ENCODE measurements at places on chromosomes 12 and 14.

GRCh38 chr14:95182379-95182778 is 25.1 kb upstream of the DICER1 start:
- DNase-seq = no peak

GRCh38 chr14:72775923-72776554 is 117.9 kb downstream of the DPF3 start:
- no peak for DNase-seq

GRCh38 chr12:106791531-106791930 is 17.0 kb downstream of the RIC8B start:
- no peak for DNase-seq

DNA sequence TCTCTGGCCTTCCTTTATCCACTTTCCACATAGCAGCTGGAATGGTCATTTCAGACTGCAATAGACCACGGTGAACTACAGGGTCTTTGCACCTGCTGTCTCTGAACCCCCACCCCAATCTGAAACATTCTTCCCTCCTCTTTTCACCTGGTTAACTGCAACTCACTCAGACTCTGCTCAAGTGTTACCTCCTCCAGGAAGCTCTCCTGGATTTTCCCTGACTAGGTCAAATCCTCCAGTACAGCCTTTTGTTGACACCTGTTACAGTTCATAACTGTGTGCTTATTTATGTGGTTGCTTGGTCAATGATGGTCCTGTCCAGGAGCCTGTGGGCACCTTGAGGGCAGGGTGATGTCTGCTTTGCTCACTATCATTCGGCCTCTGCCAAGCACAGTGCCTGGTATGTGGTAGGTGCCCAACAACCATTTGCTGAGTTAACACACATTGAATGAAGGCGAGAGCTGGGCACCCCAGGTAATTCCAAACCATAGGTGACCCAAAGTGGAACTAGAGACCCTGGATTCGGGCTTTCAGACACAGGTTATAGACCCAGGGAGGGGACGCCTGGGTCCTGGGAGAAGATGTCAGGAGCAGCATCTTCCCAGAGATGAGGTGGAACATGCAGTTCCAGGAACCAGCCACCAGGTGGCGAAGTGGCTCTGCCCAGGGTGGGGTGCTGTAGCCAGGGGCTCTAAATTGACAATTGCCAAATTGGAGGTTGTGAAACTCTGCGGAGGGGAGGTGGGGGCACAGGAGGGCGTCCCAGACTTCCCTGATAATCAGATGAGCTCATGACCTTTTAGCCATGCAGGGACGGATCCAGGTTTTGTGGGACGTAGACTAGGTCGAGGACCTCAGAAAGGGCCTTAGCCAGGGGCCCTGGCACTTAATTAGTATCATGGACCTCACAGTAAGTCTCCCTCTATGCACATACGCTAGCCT is 28.1 kb downstream of the TRPV4 start:
- peak; percentile 88 for DNase-seq

DNA sequence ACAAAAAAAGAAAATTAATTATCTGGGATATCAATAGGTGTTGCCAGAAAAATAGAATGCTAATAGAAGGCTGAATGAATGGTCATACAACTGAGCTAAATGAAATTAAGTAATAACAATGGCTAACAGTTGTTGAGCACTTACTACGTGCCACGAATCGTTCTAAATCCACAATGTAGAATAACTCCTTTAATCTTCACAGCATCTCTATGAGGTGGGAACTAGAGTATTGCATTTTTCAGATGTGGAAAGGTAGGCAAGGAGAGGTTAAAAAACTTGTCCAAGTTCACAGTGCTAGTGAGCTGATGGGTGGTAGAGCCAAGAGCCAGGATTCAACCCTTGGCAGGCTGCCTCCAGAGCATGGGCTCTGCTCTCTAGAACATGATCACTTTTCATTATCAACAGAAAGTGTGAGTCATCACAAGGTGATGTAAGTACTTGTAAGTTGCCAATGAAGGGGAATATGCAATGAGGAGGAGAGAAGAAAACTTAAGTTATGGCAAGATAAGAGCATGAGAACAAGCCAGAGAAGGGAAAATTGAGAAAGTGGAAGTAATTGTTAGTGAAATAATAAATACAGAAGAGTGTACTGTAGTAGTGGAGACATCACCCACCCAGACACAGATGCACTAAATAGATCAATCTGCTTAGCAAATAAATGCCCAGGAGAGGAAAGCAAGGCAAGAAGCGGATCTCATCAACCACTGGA is 122.1 kb downstream of the PRKD1 start:
- no peak for DNase-seq

DNA sequence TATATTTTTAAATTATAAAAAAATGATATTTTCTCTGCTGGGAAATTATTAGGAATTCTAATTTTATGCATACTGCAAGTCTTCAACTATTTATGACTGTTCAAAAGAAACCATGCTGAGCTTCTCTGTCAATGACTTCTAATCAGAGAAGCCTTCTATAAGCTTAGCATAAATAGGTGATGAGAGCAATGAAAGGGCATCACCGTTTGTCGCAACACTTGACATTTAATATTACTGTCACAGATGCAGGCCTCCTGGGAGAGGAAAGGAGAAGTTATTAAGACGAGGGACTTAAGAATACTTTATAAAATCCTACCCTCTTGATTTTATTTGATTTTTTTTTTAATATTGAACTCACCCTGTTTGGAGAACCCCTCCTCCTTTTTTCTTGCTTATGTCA is 69.8 kb downstream of the CAPZA3 start:
- no peak for DNase-seq

DNA sequence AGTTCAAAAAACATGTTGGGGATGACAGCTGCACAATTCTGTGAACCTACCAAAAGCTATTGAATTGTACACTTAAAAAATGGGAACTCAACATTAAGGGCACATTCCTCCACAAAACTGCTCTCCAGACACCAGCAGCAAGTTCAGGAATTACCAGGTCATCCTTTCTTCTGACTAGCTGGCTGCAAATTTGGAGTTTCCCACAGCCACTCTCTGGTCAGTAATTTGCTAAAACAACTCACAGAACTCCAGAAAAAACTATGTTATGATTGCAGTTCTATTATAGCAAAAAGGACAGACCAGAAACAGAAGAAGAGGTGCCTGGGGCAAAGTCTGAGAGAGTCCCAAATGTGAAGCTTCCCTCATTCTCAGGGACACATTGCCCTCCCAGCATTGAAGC is 20.1 kb upstream of the PLEKHD1 start:
- no peak for DNase-seq

DNA sequence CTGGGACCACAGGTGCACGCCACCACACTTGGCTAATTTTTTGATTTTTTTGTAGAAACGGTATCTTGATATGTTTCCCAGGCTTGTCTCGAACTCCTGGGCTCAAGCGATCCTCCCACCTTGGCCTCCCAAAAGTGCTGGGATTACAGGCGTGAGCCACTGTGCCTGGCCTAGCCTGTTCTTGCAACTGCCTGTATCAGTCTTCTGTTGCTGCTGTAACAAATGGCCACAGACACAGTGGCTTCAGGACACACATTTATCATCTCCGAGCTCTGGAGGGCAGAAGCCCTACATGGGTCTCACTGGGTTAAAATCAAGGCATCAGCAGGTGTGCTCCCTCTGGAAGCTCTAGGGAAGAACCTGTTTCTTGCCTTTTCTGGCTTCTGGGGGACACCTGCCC is 79.9 kb upstream of the NCOR2 start:
- no peak for DNase-seq

GRCh38 chr14:104110491-104111209 is 25.1 kb downstream of the ASPG start:
- DNase-seq = no peak

DNA sequence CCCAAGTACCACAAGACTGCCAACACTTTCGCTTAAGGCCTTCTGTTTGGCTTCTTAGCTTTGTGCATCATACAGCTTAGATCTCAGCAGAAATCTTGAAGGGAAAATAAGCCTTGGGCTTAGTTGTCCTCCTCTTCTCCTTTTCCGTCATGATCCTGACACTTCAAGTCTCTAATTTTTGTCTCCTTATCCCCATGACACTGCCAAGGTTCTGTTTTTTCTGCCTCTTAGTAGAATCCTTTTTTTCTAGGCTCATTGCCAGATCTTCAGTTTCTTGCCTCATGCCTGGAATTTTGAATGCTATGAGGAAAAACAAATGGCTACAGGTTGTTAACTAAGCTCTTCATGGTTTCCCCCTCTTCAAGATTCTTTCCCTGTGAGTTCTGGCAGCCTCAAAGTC is 450.4 kb downstream of the LRFN5 start:
- DNase-seq = no peak

DNA sequence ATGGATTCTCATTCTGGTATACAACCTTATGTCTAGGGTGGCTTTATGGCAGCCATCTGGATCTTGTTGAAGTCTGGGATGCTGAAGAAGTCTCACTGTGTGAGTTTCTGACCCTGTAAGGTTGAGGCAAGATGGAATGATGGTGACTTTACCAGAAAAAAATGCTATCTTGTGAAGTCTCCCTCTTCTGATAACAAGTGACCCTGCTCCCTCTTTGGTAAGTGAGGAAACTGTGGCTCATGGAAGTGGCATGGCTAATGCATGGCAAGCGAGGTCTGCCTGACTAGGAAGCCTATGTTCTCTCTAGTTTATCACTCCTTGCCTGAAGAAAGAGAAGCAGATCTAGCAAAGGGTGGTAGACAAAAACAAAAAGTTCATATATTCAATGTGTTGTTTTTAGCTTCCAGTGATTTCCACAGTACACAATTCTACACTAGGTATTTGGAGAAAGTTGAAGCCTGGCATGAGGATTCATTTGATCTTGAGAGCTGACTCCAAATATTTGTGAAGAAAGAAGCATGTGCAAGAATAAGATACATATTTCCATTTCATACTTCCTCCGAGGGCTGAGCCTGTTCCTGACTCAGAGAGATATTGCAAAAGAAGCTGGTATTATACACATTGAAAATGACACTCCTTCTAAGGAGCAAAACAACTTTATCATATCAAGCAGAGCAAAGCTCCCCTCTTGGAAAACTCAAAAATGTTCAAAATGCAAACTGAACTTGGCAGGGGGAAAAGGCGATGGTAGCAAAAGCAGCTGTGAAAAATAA is 63.6 kb downstream of the HELB start:
- no peak for DNase-seq

GRCh38 chr12:103908246-103908541 is 22.0 kb upstream of the HSP90B1 start:
- no peak for DNase-seq

GRCh38 chr14:91911474-91912032 is 35.9 kb downstream of the FBLN5 start:
- DNase-seq = no peak

DNA sequence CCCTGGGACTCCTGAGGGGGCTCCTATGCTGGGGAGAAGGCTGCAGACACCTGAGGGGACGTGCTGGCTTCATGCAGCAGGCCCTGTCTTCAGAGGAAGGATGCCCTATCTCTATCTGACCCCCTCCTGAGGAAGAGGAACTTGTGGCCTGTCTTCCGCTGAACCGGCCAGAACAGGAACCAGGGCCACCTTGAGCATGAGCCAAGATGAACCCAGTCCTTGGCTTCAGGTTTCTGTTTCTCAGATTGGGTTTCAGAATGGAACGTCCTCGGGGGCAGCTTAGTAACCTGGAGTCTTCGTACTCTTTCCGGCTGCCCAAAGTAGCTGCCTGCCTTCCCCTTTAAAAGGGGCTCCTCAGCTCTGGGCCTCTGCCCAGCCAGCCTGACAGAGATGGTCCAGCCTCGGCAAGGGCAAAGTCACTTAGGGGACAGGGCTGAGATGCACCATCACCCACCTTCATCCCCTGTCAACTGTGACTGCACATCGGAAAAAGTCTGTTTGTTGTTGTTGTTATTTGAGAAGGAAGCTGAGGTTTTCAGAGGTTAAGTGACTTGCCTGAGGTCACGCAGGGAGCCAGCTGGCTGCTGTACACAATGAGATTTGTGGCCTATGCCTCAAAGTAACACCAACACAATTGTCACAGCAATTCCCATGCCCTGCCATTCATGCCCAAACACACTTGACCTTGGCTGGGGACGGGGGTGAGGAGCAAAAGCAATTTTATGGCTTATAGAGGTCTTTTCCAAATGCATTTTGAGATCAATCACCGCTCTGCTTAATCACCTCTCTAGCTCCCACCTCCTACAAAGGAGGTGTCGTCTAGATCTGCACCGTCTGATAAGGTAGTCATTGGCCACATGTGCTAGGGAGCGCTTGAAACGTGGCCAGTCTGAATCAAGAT is 13.4 kb downstream of the ASB2 start:
- peak; percentile 79 for DNase-seq

GRCh38 chr14:85380881-85381280 is 149.1 kb upstream of the FLRT2 start:
- DNase-seq = no peak

DNA sequence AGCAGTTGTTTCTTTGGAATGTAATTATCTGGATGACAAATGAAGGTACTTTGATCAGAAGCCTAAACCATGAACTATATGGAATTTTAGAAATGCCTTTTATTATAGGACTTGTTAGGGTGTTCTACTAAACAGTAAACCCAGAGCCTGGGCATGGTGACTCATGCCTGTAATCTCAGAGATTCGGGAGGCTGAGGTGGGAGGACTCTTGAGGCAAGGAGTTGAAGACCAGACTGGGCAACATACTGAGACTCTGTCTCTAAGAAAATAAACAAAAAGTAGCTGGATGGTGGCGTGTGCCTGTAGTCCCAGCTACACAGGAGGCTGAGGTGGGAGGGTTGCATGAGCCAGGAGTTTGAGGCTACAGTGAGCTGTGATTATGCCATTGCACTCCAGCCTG is 23.9 kb downstream of the PALS1 start:
- no peak for DNase-seq

DNA sequence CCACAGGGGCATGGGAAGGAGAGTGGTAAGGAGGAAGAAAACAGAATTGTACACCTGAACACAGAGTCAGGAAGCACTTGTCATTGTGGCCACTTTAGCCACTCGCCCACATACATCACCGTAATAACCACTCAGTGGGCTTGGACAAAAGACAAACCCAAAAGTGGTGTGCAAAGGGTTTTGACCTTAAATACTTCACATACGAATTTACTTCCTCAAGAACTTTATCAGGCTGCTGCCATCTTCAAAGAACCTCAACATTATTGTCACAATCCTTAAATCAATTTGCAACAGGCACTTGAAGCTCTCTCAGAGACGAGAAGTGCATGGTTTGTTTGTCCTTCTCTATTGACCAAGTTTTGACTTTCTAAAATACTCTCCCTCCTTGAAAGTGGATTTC is 187.3 kb upstream of the EGLN3 start:
- DNase-seq = no peak

DNA sequence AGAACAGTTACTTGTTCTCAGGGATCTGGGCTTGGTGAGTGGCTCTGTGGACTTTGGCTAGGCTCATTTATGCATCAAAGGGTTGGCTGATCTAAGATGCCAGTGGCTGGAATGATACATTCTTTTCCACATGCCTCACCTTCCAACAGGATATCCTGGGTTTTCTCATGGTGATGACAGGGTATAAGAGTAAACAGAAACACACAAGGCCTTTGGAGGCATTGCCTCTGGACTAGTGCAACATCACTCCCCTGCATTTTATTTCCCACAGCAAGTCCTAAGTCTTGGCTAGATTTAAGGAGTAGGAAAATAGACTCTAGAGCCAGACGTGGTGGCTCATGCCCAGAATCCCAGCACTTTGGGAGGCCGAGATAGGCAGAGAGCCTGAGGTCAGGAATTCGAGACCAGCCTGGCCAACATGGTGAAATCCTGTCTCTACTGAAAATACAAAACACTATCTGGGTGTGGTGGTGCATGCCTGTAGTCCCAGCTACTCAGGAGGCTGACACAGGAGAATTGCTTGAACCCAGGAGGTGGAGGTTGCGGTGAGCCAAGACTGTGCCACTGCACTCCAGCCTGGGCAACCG is 47.9 kb downstream of the RPH3A start:
- DNase-seq = no peak
